Epithelial cell of alveolus of lung (primary cell): ENCODE measurements at places on chromosomes 5 and 9. TPM values are rescaled to one million over a fixed set of nuclear protein-coding genes. Genes with fewer than 3 reads are reported as not detected.

C9orf72 gene
- total RNA-seq, result 7.6 and 15.6 TPM in 2 replicates

IL9 gene
- total RNA-seq, result not detected in 2 replicates

SPATA31C1 gene
- total RNA-seq, result not detected in 2 replicates

PCDHA10 gene
- under 0.01 TPM in 1 of 2 replicates, not detected in the other for total RNA-seq

DBH gene
- total RNA-seq, result not detected in 2 replicates

PRLR gene
- total RNA-seq, result 0.13 and 0.16 TPM in 2 replicates

FKBP15 gene
- total RNA-seq, result 10.1 and 14.0 TPM in 2 replicates

OTP gene
- total RNA-seq, result 0.24 TPM in 1 of 2 replicates, not detected in the other

EHMT1 gene
- 44.8 and 45.5 TPM in 2 replicates for total RNA-seq

TAF1L gene
- under 0.01 TPM in 1 of 2 replicates, not detected in the other for total RNA-seq

MEGF10 gene
- total RNA-seq, result 0.96 and 6.3 TPM in 2 replicates

PDE6A gene
- total RNA-seq, result under 0.01 and 0.13 TPM in 2 replicates

MRPS30 gene
- total RNA-seq, result 67.0 and 77.4 TPM in 2 replicates

PLAC8L1 gene
- total RNA-seq, result not detected in 2 replicates

RMND5B gene
- 19.0 and 48.8 TPM in 2 replicates for total RNA-seq

ANKRD18A gene
- total RNA-seq, result 0.26 TPM in 1 of 2 replicates, not detected in the other

NEUROG1 gene
- not detected in 2 replicates for total RNA-seq

ALDH7A1 gene
- 24.4 and 31.3 TPM in 2 replicates for total RNA-seq

SMC2 gene
- 8.2 and 14.9 TPM in 2 replicates for total RNA-seq

IGIP gene
- 2.1 and 5.0 TPM in 2 replicates for total RNA-seq

LEAP2 gene
- 0.32 TPM in 1 of 2 replicates, not detected in the other for total RNA-seq

RAB3C gene
- not detected in 2 replicates for total RNA-seq

LPAR1 gene
- 49.5 and 116 TPM in 2 replicates for total RNA-seq

DDX4 gene
- total RNA-seq, result not detected in 2 replicates

NUTM2G gene
- not detected in 2 replicates for total RNA-seq

PCDHA12 gene
- total RNA-seq, result under 0.01 TPM in 1 of 2 replicates, not detected in the other

NPR3 gene
- total RNA-seq, result 2.7 and 26.7 TPM in 2 replicates

NSMF gene
- 27.4 and 49.7 TPM in 2 replicates for total RNA-seq

PFN3 gene
- not detected in 2 replicates for total RNA-seq
